Activated CD4-positive, CD25-positive, alpha-beta regulatory T cell treated with anti-CD3 and anti-CD28 coated beads, Interleukin-2, amount 50 U/mL, for 72 hours (primary cell): ENCODE measurements at places on chromosomes 16 and 17.

- DNase-seq: no peak
Observed at GRCh38 chr16:23252310-23252709, 49.8 kb upstream of the SCNN1B start.

DNA sequence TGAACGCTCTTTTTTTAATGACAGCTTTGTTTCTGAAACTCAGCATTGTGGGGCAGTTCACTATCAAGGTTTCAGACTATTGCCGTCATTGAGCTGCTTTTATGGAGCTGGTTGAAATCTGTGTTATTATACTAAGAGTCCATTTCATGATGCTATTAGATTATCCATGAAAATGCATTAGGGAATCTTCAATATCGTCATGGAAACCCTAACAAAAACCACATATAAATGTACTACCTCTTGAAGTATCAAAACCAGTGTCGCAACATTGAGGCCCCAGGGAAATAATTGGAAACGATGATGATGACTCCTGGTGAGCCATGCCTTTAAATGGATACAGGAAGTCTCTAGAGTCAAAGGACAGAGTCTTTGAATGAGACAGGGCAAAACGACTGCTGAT lies 231.6 kb upstream of the CPHXL start:
- DNase-seq: no peak

DNA sequence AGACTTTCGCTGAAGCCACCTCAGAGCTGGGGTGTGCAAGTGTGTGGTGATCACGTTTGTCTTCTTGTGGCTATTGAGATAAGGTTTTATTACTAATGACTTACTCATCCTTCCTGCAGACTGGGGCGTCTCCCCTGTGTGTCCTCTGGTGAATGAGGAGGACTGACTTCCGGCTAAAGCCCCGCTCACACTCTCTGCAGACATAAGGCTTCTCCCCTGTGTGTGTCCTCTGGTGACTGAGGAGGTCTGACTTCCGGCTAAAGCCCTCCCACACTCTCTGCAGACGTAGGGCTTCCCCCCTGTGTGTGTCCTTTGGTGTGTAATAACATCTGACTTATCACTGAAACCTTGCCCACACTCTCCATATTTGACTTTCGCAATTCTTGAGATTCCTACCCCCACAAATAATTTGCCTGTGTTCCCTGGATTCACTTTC lies 19.4 kb downstream of the PRDM7 start:
- no peak for DNase-seq

DNA sequence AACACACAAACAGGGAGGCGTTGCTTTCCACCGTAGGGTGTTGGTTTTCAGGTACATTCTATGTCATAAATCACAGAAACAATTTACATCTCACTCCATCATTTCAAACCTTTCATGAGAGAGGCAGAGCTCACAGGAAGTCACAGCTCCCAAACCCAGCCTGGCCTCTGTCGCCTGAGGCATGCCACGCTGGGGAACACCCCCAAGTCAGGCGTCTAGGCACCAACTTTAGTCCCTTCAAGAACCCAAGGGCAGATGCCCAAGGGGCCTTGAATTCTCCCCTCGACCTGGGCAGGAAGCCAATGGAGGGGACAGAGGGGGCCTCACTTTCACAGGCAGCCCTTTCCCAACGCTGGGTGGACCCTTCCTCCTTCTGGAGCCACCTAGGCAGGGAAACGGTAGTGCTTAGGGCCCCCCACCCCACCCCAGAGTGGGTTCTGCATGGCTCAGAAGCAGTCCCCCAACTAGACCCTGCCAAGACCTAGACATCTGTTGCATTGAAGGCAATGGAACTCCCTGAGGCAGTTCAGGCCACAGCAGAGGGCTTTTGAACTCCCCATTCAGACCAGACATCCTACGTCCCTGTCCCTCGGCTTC lies 10.6 kb downstream of the TBX4 start:
- DNase-seq: no peak

- DNase-seq: no peak
Observed at GRCh38 chr17:81070541-81071246, 35.7 kb downstream of the BAIAP2 start.
